ENCODE measurements at places on chromosomes 3 and 15.
A peak's percentile ranks its signal among the peaks of the same experiment; 100 is the strongest.

- DNase-seq, result no peak
Measured at GRCh38 chr15:74396445-74397238, 29.2 kb upstream of the CYP11A1 start.

DNA sequence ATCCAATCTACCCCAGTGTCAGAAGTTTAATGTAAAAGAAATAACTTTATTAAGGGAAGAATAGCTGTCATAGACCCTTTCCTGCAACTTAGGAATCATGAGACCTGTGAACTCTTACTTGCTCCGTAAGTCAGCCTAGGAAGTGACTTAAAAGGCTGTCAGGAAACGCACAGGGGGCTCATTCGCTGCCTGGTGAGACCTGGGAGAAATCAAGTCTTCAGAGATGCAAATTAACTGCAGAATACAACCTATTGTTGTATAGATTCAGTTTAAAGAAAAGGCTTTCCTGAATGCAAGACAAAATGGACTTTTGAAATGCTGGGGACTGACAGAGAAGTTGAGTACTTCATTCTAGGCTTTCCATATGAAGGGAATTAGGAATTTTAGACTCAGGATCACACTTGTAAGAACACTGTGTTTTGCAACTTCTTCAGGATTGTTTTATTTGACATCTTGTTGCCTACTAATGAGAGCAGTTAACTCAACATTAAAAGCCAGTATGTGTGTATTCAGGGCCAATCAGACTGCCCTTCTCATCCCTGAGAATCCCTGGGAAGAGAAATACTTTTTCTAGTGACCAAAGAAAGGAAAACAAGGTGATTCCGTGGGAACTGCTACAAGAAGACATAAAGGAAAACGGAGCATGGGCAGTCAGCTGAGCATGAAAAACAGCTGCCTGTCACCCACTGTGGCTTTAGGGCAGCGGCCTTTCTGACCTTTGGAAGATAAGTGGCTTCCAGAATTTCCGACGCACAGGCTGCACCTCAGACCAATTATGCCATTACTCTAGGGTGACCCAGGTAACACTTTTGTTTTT, 18.5 kb upstream of the DPPA4 start:
- no peak for DNase-seq

- DNase-seq, result no peak
Measured at GRCh38 chr3:78091478-78092119, 1051.7 kb downstream of the ROBO2 start.

DNA sequence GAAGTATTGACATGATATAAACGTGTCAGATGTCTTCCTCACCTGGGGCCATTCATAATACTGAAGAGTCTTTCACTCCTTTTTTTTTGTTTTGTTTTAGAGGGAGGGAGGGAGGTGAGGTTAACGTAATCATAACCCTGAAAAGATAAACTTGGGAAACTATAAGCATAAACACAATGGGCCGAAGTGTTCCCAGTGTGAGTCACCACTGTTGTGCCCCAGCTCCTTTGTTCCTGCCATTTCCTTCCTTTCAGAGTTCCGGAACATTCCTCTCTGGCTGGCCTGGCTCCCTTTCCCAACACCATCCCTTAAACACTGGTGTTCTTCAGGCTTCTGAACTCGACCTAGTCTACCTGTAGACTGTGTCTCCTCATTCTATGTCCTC, 18.6 kb downstream of the PLD1 start:
- DNase-seq, result no peak

GRCh38 chr3:184339001-184339400, 1.6 kb downstream of the FAM131A start:
- no peak for DNase-seq

GRCh38 chr3:35500641-35501350, 138.5 kb upstream of the ARPP21 start:
- DNase-seq, result peak; percentile 18

- no peak for DNase-seq
Measured at GRCh38 chr3:86618706-86619105, 372.2 kb downstream of the VGLL3 start.

DNA sequence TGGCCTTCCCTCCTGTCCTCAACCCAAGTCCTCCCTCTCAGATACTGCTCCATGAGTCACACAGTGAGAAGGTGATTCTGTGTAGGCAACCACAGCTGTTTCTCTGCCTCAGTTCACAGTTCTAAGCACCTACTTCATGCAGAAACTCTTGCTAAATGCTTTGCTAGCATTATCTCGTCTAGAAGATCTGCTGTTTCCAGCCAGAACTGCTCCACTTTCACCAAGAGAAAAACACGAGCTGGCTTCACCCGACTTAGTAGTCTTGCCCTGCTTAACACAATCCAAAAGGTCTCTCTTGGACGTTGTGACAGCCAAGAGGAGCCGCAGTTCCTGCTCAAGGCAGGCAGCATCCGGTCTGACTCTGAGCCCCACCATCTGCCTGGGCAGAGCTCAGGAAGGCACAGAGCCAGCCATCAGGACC, 272.1 kb downstream of the UACA start:
- DNase-seq, result no peak

DNA sequence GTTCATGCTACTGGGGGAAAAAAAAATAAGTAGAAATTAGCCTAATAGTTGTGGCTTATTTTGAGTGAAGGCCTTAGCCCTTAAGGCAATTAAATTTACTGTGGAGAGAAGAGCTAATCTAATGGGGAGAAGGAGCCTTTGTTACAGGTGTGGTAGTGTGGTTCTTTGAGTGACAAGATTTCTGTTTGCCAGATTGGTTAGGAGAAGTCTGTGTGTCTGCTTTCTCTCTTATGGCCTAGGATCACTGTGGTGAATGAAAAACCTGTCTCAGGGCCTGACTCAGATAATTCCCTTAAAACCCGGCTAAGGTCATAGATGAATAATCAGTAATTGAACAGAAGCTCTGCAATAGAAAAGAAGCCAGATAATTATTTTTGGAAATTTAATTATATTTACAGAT, 27.0 kb downstream of the OPA1 start:
- DNase-seq, result no peak

- DNase-seq, result no peak
Measured at GRCh38 chr3:171429635-171430034, 30.6 kb downstream of the TNIK start.

- peak; percentile 16 for DNase-seq
Measured at GRCh38 chr15:95826412-95827195, 503.9 kb upstream of the NR2F2 start.

GRCh38 chr3:11776346-11776745, 70.3 kb downstream of the TAMM41 start:
- DNase-seq, result peak; percentile 76

- DNase-seq, result peak; percentile 91
Measured at GRCh38 chr3:39447637-39448483, 19.6 kb upstream of the MOBP start.

GRCh38 chr3:177451864-177452830, 254.9 kb upstream of the TBL1XR1 start:
- peak; percentile 28 for DNase-seq

DNA sequence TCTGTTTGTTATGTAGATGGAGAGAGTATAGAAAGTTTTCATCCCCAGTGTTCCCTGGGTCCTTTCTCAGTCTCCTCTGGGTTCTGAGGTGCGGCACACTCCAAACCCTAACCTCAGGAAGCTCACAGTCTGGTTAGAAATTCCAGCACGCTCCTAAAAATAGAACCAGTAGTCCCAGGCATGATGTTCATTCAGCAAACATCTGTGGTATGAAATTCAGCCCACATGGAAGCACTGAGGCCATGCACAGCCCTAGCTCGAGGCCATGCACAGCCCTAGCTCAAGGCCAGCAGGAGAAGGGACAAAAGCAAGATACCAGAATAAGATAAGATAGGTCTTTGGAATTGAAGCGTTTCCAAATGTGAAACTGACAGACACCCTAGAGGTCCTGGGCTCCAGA, 82.3 kb upstream of the OXTR start:
- no peak for DNase-seq

GRCh38 chr3:108946292-108947285, 7.1 kb downstream of the GUCA1C start:
- no peak for DNase-seq

DNA sequence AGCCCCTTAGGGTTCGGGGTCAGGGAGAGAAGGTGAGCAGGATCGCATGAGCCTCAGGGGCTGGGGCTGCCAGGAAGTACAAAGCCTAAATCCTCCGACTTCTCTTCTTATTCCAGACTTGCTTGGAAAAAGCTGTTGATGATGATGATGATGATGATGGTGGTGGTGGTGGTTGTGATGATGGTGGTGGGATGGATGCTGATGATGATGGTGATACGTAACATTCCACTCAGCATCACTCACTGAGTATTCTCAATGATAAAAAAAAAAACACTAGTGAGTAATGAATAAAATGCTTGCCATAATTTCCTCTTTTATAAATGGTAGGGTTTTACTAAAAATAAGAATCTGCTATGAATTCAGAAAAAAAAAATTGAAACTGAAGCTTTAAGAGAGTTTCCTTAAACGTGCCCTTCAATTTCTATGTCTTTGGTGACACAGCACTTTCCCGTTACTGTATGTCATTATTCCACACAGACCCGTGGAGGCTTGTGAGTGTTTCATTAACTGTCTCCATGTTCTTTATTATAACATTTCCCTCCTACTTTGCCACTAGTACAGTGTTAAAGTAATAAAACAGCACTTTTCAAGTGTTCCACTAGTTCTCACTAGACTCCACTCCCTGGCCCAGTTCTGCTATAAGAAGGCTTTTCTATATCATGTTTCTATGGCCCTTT, 5.4 kb upstream of the ACAN start:
- no peak for DNase-seq

- no peak for DNase-seq
Measured at GRCh38 chr3:68963376-68963775, 31.0 kb upstream of the TAFA4 start.

- DNase-seq, result no peak
Measured at GRCh38 chr15:40328176-40328575, 4.7 kb downstream of the INAFM2 start.

GRCh38 chr15:61997786-61998185, 62.5 kb downstream of the VPS13C start:
- DNase-seq, result no peak

DNA sequence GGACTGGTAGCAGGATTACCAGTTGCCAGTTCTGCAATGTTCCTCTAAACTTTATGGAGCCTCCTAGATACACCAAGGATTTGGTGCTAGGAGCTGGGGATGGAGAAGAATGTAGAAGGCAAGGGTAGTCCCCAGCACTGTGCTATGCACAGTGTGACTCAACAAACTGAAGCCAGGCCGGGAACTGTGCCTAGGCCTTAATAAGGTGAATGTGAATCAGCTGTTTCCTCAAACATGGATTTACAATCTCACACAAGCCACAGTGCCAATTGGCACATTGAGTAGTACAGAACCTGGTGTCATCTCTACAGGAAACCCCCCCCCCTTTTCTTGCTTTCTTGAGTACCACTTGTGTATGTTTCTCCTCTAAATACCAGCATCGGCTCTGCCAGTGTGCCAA, 32.5 kb downstream of the MRPS25 start:
- DNase-seq, result no peak

- no peak for DNase-seq
Measured at GRCh38 chr3:141275511-141275910, 43.9 kb downstream of the PXYLP1 start.

DNA sequence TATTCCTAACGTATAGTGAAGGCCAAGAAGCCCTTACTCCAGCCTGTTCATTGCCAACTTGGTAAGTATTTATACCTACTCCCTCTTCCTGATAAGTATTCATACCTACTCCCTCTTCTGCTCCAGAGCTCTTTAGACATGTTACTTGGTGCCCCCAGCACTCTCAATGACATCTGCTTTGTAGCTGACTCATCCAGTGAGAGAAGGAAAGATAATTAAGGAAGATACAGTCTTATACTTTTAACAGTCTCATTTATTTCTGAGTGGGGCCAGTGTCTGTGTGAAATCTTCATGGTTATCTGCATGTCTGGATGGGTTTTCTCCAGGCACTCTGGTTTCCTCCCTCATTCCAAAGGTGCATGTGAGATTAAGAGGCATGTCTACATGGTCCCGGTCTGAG, 698.7 kb downstream of the FHIT start:
- DNase-seq, result no peak

- peak; percentile 64 for DNase-seq
Measured at GRCh38 chr3:52216585-52217408, 8.6 kb downstream of the TLR9 start.

GRCh38 chr3:61221759-61222362, 29.4 kb downstream of the FHIT start:
- DNase-seq, result no peak

GRCh38 chr3:163951397-163951987, 1126.8 kb downstream of the SI start:
- DNase-seq, result no peak

DNA sequence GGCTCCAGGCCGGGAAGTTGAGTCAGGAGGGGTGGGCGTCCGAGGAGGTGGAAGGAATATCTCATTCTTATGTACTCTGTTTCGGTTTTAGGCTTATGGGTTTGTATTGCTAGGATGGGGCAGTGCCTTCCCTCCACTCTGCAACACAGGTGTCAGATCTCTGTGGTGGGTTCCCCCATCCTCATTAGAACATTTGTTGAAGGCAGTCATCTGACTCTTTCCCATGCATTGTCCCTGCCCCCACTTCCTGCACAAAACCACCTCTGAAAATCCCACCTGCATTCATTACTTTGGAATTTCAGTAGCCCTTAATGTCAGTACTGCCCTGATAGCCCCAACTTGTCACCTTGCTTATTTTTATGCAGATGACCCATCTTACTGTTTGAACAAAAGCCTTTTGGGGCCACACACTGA, 29.5 kb downstream of the GYG1 start:
- DNase-seq, result no peak

DNA sequence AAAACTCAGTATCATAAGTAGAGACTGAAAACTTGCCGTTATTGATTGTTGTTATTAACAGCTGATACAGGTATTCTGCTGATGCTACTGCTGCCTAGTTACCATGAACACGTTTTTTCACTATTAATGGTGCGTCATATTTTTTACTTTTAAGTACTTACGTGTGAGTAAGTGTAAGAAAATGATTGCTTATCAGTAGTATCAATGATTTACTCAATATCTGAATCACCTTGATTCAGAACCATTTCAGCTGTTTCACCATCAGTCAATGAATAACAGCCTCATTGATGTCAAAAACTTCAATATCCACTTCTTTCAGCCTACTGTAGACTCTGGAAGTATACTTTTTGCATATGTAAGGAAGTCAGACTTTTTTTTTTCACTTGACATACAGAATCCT, 4.7 kb downstream of the CCR8 start:
- no peak for DNase-seq

DNA sequence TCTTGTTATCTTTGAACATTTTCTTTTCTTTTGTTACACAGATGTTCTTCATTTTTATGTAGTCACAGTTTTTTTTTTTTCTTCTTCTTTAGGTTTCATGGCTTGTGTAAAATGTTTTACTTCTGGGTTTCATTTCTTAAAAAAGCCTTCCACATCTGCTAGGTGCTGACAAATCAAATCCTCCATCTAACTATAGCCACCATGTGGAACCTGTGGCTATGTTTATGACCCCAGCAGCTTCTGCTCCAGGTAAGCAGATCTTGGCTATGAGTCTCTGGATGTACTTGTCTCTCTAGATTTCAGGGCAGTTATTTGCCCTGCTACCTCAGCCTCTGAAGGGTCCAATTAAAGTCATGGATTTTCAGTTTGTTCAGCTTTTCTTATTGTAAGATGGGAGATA, 44.5 kb downstream of the OXSM start:
- no peak for DNase-seq

GRCh38 chr15:78229431-78230406, 4.6 kb downstream of the ACSBG1 start:
- no peak for DNase-seq

All from T47D (cell line).